Bladder microvascular endothelial cell (primary cell): ENCODE measurements at places on chromosomes 5 and 9. TPM values are rescaled to one million over a fixed set of nuclear protein-coding genes. Genes with fewer than 3 reads are reported as not detected.

Gene SLC1A3
- 0.06 and 0.49 TPM in 2 replicates for total RNA-seq

Gene FABP6
- not detected in 2 replicates for total RNA-seq

Gene SPAG8
- 0.32 TPM in 1 of 2 replicates, not detected in the other for total RNA-seq

Gene BARX1
- total RNA-seq, result not detected in 2 replicates

Gene PLPP6
- 4.2 and 6.7 TPM in 2 replicates for total RNA-seq

Gene IL6ST
- total RNA-seq, result 172 and 994 TPM in 2 replicates

Gene PCDHA1
- 0.13 TPM in 1 of 2 replicates, not detected in the other for total RNA-seq

Gene PDZD2
- 6.0 and 7.0 TPM in 2 replicates for total RNA-seq

Gene PAEP
- not detected in 2 replicates for total RNA-seq

Gene NXNL2
- 0.25 and 0.32 TPM in 2 replicates for total RNA-seq

Gene IRX2
- under 0.01 TPM in 1 of 2 replicates, not detected in the other for total RNA-seq

Gene GFRA3
- not detected in 2 replicates for total RNA-seq

Gene DNLZ
- 9.8 and 12.6 TPM in 2 replicates for total RNA-seq

Gene GPX8
- 21.9 and 35.9 TPM in 2 replicates for total RNA-seq

Gene SPATA31E1
- total RNA-seq, result not detected in 2 replicates

Gene C9orf153
- 0.94 TPM in 1 of 2 replicates, not detected in the other for total RNA-seq

Gene C9
- 0.16 and 0.57 TPM in 2 replicates for total RNA-seq

Gene DDX46
- total RNA-seq, result 13.0 and 26.5 TPM in 2 replicates

Gene PTPRD
- 0.32 and 2.0 TPM in 2 replicates for total RNA-seq

Gene FCHO2
- total RNA-seq, result 24.0 and 24.5 TPM in 2 replicates

Gene CCL28
- total RNA-seq, result 0.81 and 2.0 TPM in 2 replicates

Gene CRHBP
- 0.49 and 0.88 TPM in 2 replicates for total RNA-seq

Gene TMEM174
- total RNA-seq, result not detected in 2 replicates

Gene ZFP2
- 0.65 and 1.2 TPM in 2 replicates for total RNA-seq

Gene RPL35
- total RNA-seq, result 1,846 and 2,370 TPM in 2 replicates

Gene NAIF1
- total RNA-seq, result 9.1 and 11.9 TPM in 2 replicates

Gene PCA3
- under 0.01 and 0.19 TPM in 2 replicates for total RNA-seq

Gene SPAAR
- total RNA-seq, result 3.4 and 5.8 TPM in 2 replicates

Gene SMIM33
- not detected in 2 replicates for total RNA-seq

Gene CMYA5
- total RNA-seq, result 0.06 TPM in 1 of 2 replicates, not detected in the other

Gene TXNDC8
- total RNA-seq, result not detected in 2 replicates

Gene CORO2A
- total RNA-seq, result 0.76 and 2.6 TPM in 2 replicates
